ENCODE measurements at places on chromosomes 12 and 14.

DNA sequence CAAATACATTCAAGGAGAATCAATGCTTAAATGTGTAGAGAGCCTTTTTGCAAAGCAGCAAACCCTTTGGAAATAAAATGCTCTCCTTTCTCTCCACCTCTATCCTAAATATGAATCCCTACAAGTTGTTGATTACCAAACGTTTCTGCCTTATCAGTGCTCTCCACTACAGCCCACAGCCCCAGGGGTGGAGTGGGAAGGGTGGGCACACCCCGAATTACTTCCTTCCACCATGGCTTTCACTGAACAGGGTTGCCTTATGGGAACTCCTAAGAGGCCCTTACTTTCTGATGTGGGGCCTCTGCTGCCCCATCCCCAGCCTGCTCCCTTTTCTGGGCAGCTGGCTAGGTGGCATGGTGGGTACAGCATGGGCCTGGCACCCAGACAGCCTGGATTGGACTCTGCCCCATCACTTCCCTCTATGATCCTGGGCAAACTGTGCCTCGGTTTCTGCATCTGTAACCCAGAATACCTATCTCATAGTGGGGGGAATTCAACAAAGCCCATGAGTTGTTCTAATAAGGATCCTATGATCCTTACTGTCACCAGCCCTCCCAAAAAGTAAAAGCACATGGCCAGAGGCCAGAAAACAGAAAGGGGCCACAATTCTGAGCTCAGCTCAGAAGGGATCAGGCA is 16.1 kb downstream of the AK7 start:
- DNase-seq: no peak

DNA sequence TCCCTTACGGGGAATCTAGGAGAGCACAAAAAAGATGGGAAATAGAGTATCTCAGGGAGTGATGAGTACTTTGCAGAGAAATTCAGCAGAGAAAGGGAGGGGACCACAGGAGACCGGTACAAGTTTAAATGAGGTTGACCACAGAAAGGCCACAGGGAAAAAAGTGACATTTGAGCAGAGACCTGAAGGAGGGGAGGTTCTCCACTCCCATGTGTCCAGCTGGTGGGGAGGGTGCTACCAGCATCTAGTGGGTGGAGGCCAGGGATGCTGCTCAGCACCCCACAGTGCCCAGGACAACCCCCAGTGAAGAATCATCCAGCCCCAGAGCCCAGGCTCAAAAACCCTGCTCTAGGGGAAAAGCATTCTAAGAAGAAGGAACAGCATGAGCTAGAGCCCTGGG is 34.6 kb downstream of the TESC start:
- DNase-seq: no peak

- DNase-seq: no peak
These were observed 1320.5 kb downstream of the AACS start for GRCh38 chr12:126385785-126386184.

GRCh38 chr12:102954134-102954533 is 3.3 kb upstream of the ASCL1 start:
- no peak for DNase-seq

- no peak for DNase-seq
These were observed 581.2 kb downstream of the LRFN5 start for GRCh38 chr14:42187846-42188245.

DNA sequence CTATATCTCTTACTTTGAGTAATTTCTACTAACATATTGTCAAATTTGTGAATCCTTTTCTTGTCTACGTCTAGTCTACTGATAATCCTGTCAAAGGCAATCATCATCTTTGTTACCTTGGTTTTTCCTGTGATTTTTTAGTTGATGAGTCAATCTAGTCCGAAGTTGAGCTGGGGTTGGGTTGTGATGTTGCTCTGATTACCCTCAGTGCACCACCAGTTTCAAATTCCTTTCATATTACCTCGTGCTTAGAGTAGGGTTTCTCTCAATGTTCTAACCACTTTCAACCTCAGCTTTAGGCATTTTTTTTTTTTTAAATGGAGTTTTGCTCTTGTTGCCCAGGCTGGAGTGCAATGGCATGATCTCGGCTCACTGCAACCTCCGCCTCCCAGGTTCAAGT is 186.8 kb downstream of the BTG1 start:
- no peak for DNase-seq

- DNase-seq: no peak
These were observed 326.3 kb downstream of the BMP4 start for GRCh38 chr14:53630336-53630735.

DNA sequence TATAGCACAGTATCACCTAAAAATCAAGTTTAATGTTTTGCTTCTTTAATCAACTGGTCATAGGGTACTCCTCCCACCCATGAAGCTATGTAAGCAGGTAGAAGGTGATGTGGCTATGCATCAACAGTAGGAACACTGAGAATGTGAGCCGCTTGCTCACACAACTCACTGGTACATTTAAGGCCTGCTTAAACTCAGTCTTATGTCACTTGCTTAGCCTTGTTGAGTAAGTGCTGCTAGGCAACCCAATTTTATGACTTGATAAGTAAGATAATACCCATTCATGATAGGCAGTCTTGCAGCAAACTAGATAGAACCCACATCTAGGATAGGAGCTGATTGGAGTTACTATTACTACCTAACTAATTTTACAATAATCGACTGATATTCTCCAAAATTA is 70.0 kb upstream of the BMP4 start:
- no peak for DNase-seq

GRCh38 chr12:75998292-75999063 is 33.1 kb downstream of the PHLDA1 start:
- no peak for DNase-seq

GRCh38 chr14:103104654-103105452 is 10.3 kb downstream of the EXOC3L4 start:
- DNase-seq: peak; percentile 89

GRCh38 chr14:105908006-105908405 is 381.6 kb downstream of the TMEM121 start:
- DNase-seq: no peak

DNA sequence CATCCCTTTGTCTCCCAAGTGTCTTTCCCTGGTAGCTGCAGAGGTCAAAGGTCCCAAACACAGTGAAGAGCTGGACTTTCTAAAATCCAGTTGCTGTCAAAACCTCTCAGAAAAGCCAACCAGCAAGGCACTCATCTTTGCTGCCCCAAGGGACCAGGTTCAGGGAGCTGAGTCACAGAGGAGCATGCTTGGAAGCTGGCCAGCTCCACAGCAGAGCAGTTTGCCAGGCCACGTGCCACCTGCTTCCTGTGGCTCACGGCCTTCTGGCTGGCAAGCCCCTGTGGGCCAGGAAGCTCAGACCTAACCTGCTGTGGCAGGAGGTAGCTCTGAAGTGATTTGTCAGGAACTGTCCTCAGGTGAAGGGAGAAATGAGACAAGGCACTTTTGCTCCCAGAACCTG is 3.6 kb downstream of the ISCU start:
- no peak for DNase-seq

All from HuH-7.5 (cell line).